ENCODE measurements at places on chromosomes 12 and 14. TPM values are rescaled to one million over a fixed set of nuclear protein-coding genes. Genes with fewer than 3 reads are reported as not detected.

- no peak for DNase-seq
Measured at GRCh38 chr12:53502331-53502730, 1.2 kb downstream of the TARBP2 start.

CRIP1 gene
- total RNA-seq, result 220 TPM

RAP1B gene
- 112 TPM for total RNA-seq

ARMH4 gene
- total RNA-seq, result 2.8 TPM

GRCh38 chr14:89719366-89720075 is 235.0 kb downstream of the EFCAB11 start:
- DNase-seq, result no peak

GRCh38 chr14:54976316-54976715 is 50.6 kb downstream of the WDHD1 start:
- DNase-seq, result no peak

DNA sequence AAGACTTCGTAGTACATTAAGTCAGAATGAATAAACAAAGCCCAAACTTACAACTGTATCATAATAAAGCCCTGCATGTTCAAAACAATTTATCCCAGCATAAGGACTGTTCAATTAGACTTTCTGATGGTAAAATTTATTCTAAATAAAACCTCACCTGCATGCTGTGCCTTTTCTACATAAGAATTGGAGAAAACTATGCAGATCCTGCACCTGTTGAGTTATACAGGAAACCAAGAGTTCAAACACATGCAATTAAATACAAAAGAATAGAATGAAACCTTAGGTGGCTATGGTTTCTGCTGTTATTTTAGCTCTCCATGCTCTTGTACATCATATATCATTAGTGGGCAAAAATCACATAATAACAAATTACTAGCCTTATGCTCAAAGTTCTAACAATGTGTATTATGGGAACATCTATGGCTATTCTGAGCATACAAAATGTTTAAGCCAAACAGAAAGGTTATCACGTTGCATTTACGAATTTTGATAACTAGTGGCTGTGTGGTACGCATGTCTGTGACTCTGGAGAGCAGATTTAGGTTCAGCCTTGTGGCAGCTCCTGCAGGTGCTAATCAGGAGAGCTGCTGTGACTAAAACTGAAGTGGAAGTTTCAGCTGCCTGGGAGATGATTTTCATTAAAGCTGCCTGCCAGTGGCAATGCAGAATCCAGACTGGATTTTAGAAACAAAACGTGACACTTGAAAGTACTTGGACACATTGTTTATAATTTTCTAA is 36.1 kb upstream of the LRFN5 start:
- DNase-seq, result no peak

NEDD1 gene
- 14.5 TPM for total RNA-seq

GRCh38 chr12:29269706-29270408 is 111.1 kb downstream of the ERGIC2 start:
- DNase-seq, result no peak

GRCh38 chr12:24487606-24488005 is 461.3 kb downstream of the BCAT1 start:
- DNase-seq, result no peak

GRCh38 chr12:228846-229200 is 14.9 kb upstream of the SLC6A12 start:
- DNase-seq, result no peak

DNA sequence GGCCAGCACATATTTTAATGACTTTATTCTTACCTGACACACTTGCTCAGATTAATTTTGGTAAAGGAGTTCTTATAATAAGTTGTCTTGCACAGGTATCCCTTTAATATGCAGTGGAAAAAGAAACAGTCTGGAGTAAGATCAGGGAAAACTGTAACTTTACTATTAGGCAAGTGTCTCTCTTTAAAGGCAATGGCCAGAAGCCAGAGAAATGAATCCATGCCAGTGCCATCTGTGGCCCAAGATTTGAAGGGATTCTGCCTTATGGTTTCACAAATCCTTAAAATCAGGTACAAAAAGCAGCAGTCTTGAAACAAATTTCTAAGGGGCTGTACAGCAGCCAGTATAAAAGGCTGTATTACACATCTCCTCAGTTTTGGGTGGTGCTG is 22.4 kb downstream of the NFYB start:
- DNase-seq, result no peak

GRCh38 chr14:54589076-54589475 is 22.1 kb downstream of the SAMD4A start:
- no peak for DNase-seq

CLEC1B gene
- not detected for total RNA-seq

GRCh38 chr12:97131220-97131981 is 224.3 kb downstream of the NEDD1 start:
- no peak for DNase-seq

DNA sequence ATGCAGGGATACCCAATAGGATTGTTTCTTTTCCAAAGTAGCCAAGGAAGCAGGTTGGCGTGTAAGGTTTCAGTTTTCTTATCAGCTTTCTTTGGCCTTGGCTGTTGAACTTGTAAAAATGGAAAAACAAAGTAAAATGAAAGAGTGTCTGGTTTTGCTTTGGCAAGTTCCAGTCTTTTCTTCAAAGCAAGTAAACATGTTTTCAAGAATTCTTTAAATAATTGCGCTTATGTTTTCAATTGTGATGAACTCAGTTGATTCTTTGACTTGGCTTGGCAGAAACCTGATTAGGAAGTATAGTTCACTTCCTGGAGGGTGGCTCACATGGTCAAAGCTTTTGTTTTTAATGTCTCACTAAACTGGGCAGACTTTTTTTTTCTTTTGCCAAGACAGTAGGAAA is 112.2 kb upstream of the USP44 start:
- DNase-seq, result no peak

DNA sequence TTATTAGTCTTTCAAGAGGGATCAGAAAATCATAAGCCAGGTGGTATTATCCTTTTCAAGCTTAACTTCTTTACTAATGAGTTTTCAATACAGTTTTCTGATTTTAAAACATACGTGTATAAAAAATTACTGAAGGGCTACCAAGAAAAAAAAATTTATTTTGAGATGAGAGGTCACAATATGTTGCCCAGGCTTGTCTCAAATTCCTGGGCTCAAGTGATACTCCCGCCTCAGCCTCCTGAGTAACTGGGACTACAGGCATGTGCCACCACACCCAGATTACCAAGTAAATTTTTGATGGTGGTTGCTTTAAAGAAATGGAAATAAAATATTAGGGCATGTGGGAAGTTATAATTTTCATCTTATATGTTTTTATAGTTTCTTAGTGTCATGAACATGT is 26.7 kb downstream of the ST8SIA1 start:
- no peak for DNase-seq

DNA sequence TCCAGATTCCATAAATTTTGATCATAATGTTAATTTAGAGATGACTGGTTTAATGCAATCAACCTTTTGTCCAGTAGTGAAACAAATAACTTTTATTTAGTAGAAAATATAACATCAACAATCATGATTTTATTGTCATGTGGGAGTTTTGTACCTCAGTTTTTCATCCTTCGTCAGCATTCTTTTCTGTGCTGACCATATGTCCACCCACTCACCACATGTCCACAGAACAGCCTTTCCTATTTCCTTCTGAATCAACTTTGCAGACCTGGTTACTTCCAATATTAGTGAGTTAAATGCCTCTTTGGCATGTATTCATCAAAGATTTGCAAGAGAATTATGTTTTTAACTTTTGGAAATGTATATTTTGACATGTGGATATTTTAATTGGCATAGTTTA is 36.8 kb upstream of the CNTN1 start:
- no peak for DNase-seq

ITGB7 gene
- total RNA-seq, result 5.3 TPM

SYNE3 gene
- total RNA-seq, result 9.5 TPM

Measured in colonic mucosa (tissue), 4 donors.